ENCODE measurements at places on chromosomes 16 and 17. TPM values are rescaled to one million over a fixed set of nuclear protein-coding genes. Genes with fewer than 3 reads are reported as not detected.
A peak's percentile ranks its signal among the peaks of the same experiment; 100 is the strongest.

Gene SMTNL2
- 0.67 TPM for total RNA-seq

Gene TAF15
- 55.9 TPM for total RNA-seq

Gene C16orf89
- total RNA-seq: 267 TPM

Gene CHD9NB
- total RNA-seq: not detected

Gene CBX2
- 1.2 TPM for total RNA-seq

Gene ZNF747
- 23.2 TPM for total RNA-seq

Gene PIRT
- not detected for total RNA-seq

- no peak for DNase-seq
Observed at GRCh38 chr17:41667280-41668041, 21.2 kb upstream of the EIF1 start.

- DNase-seq: no peak
Observed at GRCh38 chr16:79380995-79381602, 219.4 kb downstream of the MAF start.

DNA sequence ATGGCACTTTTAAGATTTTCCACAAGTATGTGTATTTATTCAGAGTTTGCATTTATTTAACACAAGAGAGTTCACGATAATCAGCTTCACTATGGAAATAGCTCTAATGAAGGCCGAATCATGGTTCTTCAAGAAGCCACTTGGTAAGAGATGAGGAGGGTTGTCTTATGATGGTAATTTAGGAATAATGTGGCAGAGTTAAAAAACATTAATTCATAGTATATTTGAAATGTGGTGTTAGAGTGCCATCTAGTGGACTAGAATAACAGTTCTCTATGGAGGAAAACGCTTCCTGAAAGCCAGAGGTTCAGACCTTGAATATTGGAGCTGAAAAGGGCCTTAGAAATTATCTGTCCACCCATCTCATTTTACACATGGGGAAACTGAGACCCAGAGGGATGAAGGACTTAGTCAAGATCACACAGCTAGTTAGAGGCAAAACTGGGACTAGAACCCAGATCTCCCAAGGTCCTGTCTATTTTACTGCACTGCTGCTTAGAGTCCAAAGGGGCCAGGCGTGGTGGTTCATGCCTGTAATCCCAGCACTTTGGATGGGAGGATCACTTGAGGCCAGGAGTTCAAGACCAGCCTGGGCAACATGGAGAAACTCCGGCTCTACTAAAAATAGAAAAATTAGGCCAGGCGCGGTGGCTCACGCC lies 33.8 kb upstream of the KPNB1 start:
- DNase-seq: no peak

DNA sequence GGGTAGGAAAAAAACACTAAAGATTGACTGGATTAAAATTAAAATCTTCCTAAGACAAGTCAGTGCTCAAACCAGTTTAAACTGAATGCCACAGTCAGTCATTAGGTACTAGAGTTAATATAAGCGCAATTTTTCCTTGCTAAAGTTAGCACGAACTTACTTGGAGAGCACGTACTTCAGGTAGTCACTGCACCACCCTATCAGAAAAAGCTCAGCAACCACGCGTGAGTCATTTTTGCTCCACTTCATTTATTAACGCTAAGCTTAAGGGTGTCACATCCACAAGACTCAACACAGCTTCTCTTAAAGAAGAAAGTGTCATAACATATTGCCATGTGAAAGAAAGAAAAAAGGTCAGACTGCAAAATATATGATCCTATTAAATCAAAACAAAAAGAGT lies 53.1 kb downstream of the TEX2 start:
- DNase-seq: no peak

DNA sequence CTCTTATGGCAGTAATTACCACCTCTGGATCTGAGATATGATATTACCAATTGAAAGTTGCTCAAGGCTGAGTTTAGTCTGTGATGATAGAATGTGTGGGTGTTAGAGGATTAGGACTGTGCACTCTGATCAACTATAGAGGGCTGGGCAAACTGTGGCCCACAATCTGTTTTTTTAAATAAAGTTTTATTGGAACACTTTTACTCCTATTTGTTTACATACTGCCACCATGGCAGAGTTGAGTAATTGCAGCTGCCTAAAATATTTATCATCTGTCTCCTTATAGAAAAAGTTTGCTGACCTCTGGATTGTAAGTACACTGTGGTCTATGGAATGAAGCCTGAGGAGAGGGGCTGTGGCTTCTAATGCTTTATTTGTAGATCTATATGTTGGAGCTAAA lies 71.5 kb upstream of the N4BP1 start:
- no peak for DNase-seq

- no peak for DNase-seq
Observed at GRCh38 chr16:72367851-72368250, 195.9 kb upstream of the PMFBP1 start.

- DNase-seq: no peak
Observed at GRCh38 chr16:16111639-16112038, 111.7 kb downstream of the ABCC6 start.

GRCh38 chr17:57104461-57105175 lies 19.6 kb downstream of the AKAP1 start:
- no peak for DNase-seq

- no peak for DNase-seq
Observed at GRCh38 chr16:75229172-75230031, 10.6 kb downstream of the CTRB1 start.

DNA sequence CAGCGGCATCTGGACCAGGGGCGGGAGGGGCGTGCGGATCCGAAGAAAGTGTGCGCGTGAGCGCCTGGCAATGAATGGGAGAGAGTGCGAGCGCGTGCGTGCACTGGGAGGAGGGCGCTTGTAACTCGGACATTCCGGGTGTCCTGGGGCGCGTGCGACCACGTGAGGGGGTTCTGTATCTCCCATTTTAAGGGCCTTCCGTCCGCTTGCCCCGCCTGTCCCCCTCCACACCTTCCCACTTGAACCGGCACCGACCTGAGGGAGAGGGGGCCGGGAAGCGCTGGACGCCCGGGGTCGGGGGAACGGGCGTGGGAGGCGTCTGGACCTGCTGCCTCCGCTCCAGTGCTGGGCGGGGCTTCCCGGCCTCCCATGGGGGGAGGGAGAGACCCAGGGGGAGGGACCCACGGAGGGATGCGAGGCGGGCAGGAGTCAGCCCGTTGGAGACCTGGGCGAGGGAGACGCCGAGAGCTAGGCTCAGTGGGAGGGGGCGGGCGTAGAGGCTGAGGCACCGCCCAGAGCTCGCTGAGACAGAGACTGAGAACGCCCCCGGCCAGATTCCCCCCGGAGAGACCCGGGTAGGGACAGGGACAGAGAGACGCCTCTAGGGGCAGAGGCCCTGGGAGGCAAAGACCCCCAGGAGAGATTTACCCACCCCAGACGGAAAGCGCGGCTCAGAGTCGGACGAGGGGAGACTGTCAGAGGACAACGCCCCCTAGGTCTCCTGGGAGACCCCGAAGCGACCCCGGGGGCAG lies at the start of gene KREMEN2:
TSS of gene KREMEN2 (plus strand) at position 553 of the 752 bp plus-strand sequence. CDS start 246 bp downstream, outside the sequence.
- DNase-seq: no peak

DNA sequence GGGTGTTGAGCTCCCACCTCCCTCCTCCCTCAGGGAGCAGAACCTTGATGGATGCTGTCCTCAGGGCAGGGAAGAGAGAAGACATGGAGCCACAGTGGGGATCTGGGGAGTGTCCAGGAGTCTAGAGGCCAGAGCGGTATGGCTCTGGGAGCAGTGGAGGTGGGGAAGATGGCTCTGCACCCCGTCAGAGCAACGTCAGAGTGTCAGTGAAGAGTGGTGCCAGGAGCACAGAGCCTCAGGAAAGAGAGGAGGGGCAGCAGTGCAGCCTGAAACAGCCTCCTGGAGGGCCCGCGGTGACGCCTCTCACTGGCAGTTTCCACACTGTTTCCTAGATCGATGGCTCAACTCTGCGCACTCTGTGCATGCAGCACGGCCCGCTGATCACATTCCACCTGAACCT lies 23.2 kb upstream of the SLC5A11 start:
- no peak for DNase-seq

GRCh38 chr16:82899731-82900450 lies 273.1 kb downstream of the CDH13 start:
- DNase-seq: no peak

DNA sequence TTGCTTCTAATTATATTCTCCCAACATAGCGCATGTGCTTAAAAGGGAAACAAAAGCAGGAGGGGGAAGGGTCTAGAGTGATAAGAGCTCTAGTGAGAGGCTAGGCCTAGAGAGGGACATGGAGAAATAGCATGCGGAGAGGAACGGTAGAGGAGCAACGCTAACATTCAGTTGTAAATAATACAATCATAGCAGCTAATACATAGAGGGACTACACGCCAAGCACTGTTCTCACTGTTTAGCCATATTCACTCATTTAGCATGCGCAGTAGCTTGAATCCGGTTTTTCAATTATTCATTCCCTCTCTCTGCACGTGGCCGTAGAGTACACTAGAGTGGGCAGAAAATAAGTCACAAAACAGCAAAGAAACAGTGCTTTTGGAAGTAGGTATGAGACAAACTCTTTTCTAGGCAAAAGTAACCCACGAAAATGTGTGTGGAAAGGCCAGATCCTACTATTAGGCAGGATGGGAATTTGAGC lies 1.7 kb upstream of the ALOX12 start:
- DNase-seq: no peak

GRCh38 chr16:79181419-79181818 lies 419.1 kb downstream of the MAF start:
- DNase-seq: no peak

DNA sequence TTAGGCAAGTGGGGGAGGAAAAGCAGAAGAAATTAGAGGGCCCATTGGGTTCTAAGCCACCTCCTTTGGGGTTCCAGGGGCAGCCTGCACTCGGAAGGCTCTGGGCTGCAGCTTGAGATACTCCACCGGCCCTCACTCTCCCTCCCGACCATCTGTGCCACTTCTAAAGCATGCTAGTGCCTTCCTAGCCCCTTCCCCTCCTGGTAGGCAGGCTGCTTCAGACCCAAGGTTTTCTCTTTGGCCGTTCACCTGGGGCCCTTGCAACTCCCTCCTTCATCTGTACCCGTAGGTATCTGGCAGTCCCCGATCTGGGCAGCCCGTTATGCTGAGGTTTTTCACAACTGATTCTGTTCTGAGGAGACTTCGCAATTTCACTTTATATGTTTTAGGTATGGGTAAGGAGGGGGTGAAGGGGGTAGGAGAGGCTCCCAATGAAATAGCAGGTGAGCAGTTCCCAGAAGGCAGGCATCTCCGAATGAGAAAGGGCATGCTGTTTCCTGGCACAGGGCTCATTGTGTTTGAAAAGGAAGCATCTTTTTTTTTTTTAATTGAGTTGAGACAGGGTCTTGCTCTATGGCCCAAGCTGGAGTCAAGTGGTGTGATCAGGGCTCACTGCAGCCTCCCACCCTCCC lies 98.7 kb downstream of the RAB11FIP4 start:
- DNase-seq: no peak

GRCh38 chr17:72782985-72783701 lies 309.3 kb downstream of the SLC39A11 start:
- DNase-seq: no peak

- peak; percentile 2 for DNase-seq
Observed at GRCh38 chr17:40828454-40829044, 6.1 kb upstream of the KRT10 start.

DNA sequence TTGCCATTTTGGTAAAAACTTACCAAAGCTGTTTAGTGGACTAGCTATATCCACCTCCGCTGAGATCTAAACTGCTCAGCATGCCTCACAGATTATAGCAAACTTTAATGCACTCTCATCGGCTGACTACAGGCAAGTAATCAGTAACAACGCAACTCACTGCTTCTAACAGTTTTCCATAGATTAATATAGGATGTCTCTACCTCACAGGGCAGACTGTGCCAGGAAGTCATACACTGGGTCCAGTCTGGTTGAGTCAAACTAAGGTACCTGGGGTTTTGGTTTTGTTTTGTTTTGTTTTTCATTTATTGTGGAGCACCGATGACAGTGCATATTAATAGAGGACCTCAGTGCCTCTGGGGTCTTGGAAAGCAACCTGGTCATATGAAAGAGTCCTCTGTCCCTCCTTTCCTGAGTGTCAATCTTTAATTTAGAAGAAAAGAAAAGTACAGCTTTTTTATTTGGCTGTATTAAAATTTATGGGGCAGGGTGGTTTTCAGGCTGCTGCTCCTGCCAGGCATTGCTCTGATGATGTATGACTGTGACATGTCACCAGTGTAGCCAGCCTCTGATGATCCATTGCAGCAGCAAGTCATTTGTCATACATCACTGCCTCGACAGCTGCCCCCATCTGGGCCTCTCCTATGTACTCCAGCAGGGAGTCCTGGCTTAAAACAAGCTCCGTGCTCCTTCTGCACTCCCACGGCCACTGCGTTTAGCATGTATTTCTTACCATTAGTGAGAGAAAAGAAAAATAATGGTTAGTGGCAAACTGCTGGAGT lies 854.1 kb downstream of the KCNJ2 start:
- peak; percentile 63 for DNase-seq

DNA sequence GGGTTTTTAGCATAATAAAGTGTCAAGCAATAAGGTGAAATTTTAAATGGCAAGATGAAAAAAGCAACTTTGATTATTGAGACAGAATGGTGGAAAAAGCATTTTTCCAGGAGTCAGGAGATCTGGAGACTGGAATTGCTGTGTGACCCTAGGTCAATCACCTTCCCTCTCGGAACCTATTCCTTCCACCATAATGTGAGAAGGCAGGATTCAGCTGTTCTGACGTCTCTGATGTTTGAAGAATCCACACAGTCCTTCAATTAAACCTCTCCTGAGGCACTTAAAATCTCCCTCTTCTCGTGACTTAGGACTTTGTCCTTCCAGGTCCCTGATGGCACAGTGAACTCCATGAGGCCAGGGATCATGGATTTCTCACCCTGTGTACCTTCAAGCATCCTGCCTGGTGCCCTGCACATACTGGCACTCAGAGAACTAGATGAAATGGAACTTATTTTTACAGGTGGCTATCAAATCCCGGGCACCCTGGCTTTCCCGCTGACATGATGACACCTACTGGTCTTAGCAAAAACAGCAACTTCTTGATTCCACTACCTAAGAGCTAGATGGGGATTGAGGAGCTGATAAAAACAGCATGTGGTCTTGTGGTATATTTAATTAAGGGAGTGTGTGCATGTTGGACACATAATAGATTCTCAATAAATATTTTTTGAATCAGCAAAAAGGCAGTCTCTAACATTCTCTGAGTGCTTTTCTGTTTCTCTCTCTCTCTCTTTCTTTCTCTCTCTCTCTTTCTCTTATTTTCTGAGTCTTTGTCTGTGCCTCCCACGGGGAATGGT lies 2.3 kb upstream of the CCDC182 start:
- peak; percentile 56 for DNase-seq

DNA sequence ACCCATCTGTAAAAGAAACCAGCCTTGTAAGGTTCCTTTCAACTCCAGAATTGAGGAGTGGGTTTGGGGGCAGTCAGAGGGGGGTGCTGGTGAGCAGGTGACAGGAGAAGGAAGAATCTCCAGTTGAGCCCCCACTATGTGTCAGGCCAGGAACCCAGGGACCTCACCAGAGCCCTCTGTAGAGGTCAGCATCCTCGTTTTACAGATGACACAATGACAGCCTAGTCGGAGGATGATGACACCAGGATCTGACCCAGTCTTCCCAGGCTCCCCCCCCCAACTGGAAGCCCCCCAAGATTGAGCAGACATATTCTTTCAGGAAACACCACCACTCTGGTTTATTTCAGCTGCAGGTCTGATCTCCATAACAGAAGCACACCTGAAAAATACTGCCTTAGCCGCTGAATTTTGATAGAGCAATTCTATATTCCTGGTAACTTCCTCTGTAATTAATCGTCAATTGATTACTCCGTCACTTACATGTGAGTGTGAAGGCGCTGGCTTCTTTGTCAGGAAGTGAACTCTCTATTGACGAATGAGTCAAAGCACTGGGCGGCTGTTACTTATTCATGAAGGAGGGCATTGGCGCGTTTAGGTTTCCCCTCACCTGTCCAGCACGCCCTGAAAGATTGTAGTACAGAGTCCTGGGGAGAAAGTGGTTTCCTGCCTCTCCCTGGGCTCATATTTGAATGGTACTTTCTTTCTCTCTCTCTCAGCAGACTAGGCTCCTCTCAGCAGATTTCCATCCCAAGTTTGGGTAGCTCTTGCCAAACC lies 21.2 kb downstream of the SOCS3 start:
- no peak for DNase-seq
